Cerebellum (tissue), 4 donors: ENCODE measurements at places on chromosomes 7 and 10.

GRCh38 chr7:149719912-149720335 lies 53.5 kb downstream of the ZNF467 start:
- no peak for DNase-seq

- DNase-seq: no peak
These were observed 42.3 kb downstream of the BZW2 start for GRCh38 chr7:16688249-16688648.

DNA sequence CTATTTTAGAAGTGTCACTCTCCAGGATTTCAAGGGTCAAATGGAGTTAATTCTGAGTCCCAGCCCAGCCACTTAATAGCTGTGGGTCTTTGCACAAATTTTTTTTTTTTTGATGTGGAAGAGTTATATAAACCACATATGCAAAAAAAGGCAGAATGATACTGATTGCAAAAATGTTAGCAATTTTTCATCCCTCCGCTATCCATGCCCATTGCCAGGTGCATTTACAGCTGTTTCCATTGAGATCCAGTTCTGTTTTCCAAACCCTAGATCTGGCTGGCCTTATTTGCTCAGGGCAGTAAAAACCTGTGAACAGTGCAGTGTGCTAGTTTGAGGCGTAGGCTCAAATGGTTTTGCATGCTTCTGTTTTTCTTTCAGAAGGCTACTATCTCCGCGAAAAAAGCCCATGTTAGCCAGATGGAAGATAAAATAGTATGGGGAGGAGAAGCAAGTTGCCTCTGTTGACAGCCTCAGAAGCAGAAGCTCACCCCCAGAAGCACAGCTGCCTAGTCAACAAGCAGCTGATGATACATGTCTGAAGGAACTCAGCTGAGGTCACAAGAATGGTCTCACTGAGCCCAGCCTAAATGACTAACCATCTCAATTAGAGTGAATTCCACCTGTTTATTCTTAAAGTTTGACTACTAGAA lies 997 bp upstream of the ZNF138 start:
- DNase-seq: no peak

- no peak for DNase-seq
These were observed 3.2 kb downstream of the SFMBT2 start for GRCh38 chr10:7407368-7408290.

DNA sequence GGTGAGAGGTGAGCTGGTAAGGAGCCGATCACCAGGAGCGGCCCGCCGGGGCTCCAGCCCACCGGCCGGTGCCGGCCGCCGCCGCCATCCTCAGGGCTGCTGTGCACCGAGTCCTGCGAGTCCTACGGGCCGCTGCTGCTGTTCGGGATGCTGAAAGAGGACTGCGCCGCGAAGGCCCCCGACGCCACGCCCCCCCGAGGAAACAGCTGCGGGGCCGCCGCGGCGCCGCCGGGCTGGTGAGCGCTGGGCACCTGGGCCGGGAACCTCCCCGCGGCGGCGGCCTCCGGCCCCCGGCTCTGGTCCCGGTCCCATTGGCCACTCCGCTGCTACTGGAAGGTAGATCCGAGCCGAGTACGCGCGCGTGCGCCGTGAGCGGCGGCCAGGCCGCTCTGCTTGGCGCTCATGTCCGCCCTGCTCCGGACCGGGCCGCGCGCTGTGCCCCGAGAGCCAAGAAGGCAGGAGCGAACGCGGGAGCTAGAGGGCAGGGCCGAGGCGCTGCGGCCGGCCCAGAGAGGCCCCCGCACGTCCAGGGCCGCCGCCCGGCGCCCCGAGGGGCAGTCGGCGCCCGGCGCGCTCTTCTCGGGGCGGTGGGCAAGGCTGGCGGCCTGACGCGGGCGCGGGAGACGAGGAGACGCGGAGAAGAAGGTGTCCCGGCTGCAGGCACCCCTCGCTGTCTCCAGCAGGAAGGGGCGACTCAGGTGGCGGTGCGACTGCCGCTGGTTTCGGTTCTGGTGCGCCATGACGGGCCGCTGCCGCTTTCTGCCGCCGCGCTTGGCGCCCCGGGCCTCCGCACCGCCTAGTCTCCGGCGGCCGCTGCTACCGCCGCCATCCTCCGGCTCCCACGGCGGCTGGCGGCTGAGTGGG lies 121.3 kb upstream of the WIPF3 start:
- DNase-seq: peak; percentile 44

DNA sequence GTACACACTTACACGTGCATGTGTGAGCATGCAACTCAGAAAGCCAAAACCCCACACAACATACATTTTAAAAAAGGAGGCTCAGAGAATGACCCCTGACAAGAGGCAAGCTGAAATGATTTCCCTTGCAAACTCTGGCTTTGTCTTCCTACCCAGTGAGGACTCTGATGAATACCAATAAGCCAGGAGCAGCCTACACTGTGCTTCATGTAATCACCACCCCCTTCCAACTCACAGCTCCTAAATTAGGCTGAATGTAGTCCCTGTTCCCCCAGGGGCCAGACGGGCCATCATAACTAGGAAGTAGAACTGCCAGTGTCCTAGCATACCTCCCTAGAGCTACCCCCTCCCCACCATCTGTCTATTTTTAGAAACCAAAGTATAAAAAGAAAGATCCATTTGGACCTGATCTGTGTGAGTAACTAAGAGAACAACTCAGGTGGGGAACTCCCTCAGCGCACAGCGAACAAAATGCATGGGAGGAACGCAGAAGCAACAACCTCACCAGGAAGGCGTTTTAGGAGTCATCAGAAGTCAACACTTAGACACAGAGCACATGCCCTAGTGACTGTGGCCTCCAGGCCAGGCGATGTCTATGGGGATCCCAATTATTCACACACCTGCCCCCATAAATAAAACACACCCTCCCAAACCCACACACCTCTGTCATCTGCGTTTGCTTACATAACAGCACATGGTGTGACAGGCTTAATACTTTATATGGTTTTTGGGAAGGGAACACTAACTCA lies 1.9 kb downstream of the DGKI start:
- no peak for DNase-seq

DNA sequence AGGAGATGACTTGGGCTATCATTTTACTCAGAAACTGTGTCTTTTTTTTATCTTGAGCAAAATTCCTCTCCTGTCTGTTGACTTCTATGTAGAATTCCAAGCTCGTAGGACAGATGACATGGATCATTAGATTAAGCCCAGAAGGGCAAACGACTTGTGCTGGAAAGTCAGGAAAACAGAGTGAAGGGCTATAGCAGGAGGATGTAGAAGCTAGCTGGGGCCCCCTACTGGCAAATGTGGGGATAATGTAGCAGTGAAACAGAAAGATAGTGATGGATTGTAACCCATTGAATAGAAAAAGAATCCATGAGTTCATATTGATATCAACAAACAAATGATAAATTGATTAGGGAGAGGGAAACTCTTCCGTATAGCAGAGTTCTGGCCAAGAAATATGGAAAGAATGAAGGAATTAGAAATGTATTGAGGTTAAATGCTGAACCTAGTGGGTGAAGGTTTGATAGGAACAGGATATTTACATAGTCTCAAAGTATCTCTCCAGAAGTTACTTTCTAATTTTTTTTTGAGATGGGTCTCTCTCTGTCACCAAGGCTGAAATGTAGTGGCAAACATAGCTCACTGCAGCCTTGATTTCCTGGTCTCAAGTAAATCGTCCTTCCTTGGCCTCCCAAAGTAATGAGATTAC lies 103.6 kb downstream of the LYZL1 start:
- DNase-seq: no peak

DNA sequence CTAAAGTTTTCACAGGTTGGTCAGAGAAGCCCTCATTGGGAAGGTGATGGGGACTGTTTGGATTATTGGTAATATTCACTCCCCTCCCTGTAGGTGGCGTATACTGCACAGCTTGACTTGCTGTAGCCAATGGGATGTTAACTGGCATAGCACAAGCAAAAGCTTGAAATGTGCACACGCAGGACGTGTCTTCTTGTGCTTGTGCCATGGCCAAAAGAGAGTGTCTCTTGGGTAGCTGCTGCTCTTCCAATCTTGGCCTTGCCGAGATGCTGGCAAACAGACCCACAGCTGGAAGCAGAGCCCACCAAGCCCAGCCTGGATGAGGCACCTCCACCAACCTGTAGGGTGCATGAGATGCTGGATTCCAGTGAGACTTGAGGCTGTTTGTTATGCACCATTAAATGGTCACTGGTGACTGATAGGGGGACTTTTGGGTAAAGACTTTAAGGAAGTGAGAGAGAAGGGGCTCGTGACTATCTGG lies 266.0 kb downstream of the GRID1 start:
- no peak for DNase-seq

GRCh38 chr7:140914083-140914482 lies 10.6 kb downstream of the BRAF start:
- no peak for DNase-seq
